Glutamatergic neuron (in vitro differentiated cells): ENCODE measurements at places on chromosomes 3 and 15. TPM values are rescaled to one million over a fixed set of nuclear protein-coding genes. Genes with fewer than 3 reads are reported as not detected.
A peak's percentile ranks its signal among the peaks of the same experiment; 100 is the strongest.

GRCh38 chr15:62549345-62549970 is 384.4 kb upstream of the C2CD4B start:
- DNase-seq, result peak; percentile 53

DNA sequence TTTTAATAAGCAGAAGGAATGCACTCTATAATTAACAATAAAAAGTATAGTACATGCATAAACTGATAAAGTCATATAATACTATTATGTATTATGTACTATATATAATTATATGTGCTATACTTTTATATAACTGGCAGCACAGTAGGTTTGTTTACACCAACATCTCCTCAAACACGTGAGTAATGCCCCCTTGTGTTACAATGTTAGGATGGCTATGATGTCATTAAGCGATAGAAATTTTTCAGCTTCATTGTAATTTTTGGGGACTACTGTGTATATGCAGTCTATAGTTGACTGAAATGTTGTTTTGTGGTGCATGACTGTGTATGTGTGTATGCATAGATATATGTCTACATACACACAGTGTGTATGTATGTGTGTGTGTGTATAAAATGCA is 100.6 kb downstream of the SLMAP start:
- DNase-seq, result no peak

GRCh38 chr3:49132437-49133225 is at the start of gene LAMB2:
Gene LAMB2 (minus strand): TSS chr3:49133050. CDS start chr3:49132867, 183 bp downstream.
- peak; percentile 73 for DNase-seq

DNA sequence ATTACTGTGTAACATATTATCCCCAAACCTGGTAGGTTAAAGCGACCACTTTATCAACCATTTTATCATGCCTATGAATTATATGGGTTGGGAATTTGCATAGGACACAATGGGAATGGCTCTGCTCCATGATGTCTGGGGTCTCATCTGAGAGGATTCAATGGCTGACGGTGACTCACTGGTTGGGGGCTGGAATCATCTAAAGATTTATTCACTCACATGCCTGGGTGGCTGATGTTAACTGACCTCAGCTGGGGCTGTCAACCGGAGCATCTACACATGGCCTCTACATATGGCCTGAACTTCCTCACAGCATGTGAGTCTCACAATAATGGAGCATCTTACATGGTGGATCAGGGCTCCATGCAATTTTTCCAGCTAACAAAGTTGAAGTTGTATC is 313.1 kb upstream of the PPP2R3A start:
- DNase-seq, result no peak

DNA sequence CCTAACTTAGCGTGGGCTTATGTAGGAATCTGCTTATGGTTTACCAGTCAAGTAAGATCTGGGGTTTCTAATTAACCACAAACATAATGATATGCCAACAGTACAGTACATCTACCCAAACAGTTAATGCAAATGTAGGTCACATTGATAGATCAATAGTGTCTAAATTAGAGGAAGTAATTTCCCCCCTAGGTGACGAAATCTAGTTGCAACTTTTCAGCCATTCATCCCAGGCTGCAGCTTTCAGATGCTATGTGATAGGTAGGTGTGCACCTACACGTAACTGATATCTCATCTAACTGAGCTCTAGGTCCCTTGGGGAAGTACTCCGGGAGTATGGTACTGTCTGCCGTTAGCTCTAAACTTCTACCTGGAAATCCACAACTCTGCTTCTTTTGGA is 57.2 kb downstream of the CRTC3 start:
- no peak for DNase-seq

DNA sequence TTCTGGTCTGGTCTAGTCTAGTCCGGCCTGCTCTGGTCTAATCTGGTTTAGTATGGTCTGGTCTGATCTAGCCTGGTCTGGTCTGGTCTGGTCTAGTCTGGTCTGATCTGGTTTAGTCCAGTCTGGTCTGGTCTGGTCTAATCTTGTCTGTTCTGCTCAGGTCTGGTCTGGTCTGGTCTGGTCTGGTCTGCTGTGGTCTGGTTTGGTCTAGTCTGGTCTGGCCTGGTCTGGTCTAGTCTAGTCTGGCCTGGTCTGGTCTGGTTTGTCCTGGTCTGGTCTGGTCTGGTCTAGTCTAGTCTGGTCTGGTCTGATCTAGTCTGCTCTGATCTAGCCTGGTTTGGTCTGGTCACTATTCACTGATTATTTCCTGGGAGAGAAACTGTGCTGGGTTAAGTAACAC is 84.1 kb upstream of the PRR23E start:
- DNase-seq, result no peak

DNA sequence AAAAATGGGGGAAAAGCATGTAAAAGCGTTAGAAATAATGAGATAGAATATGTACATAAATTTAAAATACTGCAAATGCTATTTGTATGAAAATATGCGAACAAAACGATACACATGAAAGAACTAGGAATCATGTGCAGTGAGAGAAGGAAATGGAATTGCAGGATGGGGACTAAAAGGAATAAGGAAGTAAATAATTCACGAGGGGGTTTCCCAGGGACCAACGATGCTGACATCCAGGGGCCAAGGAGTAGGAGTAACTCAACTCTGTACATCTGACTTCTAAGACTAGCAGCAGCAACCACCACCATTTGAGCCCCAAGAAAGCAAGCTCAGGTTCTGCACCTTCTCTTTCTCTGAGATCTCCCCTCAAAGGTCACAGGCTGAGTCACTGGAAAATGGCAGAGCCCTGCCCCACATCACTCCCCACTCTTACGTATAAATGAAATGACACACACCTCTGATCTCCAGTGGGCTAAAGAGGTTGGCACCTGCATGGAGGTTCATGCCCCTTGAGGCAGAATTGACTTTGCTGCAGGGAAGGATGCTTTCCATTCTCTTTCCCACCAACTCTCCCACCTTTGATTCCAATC is 100.0 kb upstream of the DLG1 start:
- DNase-seq, result no peak

- DNase-seq, result no peak
Observed at GRCh38 chr3:4738737-4739274, 240.4 kb upstream of the BHLHE40 start.

GRCh38 chr3:122076491-122077292 is 21.5 kb downstream of the CD86 start:
- no peak for DNase-seq

- no peak for DNase-seq
Observed at GRCh38 chr3:61545716-61546115, 15.7 kb upstream of the PTPRG start.

- no peak for DNase-seq
Observed at GRCh38 chr3:38576526-38577370, 72.7 kb downstream of the SCN5A start.

GRCh38 chr15:42737529-42738328 is 801 bp upstream of the CDAN1 start:
- no peak for DNase-seq

Gene COX17
- 38.0 TPM for total RNA-seq

Gene OSBPL10
- 3.8 TPM for total RNA-seq

Gene RASGRP1
- total RNA-seq, result not detected

Gene IP6K1
- total RNA-seq, result 44.6 TPM

Gene AADAC
- total RNA-seq, result not detected

Gene TMEM207
- not detected for total RNA-seq
